ENCODE measurements at places on chromosomes 13 and 19.
A peak's percentile ranks its signal among the peaks of the same experiment; 100 is the strongest.

DNA sequence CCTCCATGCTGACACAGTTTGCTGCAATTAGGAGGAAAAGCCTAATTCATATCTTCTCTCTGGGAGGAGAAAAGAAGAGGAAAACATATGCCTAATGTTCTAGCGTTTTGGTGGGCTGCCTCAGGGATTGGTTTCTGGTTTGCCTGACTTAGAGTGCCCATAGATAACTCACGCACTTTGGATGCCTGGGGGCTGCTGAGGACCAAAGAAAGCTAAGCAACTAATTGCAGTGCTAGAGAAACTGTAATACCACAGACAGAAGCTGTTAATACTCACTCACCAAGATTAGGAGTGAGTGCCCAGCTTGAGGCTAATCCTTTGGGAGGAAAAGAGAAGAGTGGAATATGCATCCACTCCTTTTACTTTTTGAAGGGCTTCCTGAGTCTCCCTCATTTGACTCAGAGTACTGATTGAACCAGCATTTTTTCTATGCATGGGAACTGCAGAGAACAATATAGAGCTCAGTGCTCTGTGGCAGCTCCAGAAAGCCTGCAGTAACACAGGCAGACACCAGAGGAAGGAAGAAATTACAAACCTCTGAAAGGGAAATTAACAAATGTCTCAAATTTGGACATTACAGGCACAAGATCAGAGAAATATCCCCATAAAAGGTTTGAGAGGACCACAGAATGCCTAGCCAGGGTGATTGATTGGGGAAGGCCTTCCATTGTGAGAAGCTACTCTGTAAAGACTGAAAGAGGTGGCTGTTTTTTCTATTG lies 666.4 kb downstream of the OLFM4 start:
- peak; percentile 8 for DNase-seq

DNA sequence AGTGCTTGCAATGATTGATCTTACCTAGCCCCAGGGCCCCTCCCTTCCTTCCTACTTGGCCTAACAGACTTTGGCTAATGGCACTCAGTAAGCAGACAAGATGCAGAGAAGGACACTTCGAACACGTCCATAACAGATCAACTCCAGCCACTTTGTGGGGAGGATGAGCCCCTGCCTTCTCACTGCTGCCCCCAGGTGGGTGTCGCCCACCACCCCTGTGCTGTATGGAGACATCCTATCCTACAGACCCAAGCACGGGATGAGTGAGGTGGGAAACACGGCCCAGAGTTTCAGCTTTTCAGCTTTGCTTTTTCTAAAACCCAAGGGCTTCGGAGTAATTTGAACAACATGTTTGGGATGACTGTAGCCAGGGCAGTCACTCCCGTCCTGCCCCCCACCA lies 5.5 kb downstream of the SLC7A1 start:
- no peak for DNase-seq

GRCh38 chr19:3276341-3276799 lies 51.9 kb downstream of the CELF5 start:
- no peak for DNase-seq

- DNase-seq = peak; percentile 16
Observed at GRCh38 chr13:24313439-24313838, 4.1 kb downstream of the C1QTNF9 start.

GRCh38 chr19:8578642-8579265 lies 1.5 kb upstream of the MYO1F start:
- peak; percentile 90 for DNase-seq

DNA sequence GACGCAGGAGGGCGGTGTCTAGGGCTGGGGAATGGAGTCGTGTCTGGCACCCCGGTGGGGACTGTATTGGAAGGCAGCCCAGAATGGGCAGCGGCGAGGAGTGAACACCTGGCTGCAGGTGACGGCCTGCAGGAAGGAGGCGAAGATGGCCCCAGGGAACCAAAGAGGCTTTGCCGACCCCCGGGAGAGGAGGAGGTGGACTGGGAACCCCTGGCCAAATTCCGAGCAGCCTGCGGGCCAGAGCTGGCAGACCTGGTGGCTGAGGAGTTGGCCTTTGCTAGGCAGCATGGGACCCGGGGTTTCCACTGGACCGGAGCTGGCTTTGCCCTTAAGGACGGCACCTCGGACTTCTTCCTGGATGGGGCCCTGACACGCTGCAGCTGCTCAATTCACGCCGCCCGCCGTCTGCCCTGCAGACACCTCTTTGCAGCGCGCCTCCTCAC lies 25.9 kb downstream of the ZSWIM9 start:
- no peak for DNase-seq

GRCh38 chr19:33125929-33126388 lies 6.0 kb upstream of the WDR88 start:
- DNase-seq = peak; percentile 79

- no peak for DNase-seq
Observed at GRCh38 chr19:10797541-10798256, 38.3 kb downstream of the TMED1 start.

DNA sequence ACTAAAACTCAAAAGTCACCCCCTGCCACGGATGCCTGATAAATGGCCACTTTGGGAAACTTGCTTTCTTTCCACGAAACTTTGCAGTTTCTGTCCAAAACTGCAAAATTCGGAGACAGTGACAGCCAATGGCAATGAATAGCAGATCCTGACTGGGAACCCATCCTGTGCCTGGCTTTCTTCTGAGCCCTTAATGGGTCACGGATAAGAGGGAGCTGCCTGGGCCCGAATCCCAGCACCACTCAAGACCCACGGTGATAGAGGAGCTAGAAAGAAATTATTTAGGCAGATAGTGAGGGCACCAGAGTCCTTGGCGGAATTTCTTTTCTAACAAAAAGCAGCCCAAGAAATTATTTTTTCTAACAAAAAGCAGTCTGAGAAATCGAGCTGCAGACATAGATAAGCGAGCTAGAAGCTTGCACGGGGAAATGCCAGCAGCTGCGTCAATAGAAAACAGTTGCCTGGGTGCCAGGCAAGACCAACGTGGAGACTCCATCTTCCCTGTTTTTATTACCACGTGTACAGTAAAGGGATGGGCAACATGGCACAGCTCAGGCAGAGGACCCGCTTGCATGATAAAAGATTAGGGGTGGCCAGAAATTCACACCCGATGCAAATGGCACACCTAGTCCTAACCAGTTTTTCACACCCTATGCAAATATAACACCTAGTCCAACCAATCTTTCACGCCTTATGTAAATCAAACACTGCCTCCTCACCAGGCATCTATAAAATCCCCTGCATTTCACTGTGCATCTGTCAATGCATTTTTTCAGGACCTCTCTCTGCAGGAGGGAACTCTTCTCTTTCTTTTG lies 7.1 kb upstream of the HSH2D start:
- DNase-seq = no peak

GRCh38 chr13:74633734-74634133 lies 499.5 kb upstream of the KLF12 start:
- DNase-seq = no peak

DNA sequence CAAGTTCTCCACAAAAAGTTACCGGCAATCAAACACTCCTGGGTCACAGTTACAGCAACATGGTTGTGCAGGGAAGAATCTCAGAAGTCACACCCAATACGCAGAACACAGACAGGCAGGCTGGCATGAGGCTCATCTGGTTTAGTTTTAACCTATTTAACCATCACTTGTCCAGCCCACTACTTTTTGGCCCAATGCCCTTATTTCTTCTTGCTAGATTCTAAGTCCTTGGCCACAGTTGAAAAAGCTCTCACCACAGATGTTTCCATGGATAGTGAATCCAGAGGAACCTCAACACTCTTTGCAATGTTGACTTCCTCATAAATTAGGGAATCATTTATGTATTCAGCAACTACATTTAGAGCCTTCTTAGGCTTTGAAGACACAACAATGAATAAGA lies 50.7 kb upstream of the FNDC3A start:
- DNase-seq = no peak

DNA sequence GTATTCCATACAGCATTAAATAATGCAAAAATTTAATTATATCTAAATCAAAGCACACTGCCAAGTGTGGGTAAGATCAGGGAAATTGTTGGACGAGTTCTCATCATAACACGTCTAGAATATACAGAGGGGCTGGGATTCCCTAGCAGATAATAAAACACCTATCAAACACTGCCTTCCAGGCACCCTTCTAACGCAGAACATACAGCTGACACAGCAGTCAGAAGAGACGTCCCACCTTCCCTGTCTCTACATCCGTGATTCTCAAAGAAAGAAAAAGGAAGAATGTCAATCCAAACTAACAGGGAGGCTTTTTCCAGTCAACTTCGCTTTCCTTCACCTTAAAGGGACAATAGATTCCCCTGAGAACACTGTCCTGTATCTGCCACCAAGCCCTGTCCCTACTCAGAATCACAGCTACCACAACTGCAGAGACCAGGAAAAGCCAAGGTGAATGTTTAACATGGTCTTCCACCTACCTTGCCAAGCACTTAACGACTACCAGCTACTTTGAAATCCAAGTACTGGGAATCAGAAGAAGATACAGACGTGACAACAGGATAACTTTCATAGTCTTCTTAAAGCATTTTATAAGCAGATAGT lies 38.5 kb downstream of the TBC1D4 start:
- no peak for DNase-seq

GRCh38 chr19:13195678-13196077 lies 45.5 kb downstream of the IER2 start:
- DNase-seq = peak; percentile 18

- no peak for DNase-seq
Observed at GRCh38 chr13:100409132-100409531, 179.5 kb downstream of the GGACT start.
